ENCODE measurements at places on chromosomes 5 and 9.

- DNase-seq = no peak
These were observed 50.4 kb upstream of the ALDH1B1 start for GRCh38 chr9:38342096-38342495.

- no peak for DNase-seq
These were observed 30.0 kb downstream of the TGFBR1 start for GRCh38 chr9:99134893-99135341.

GRCh38 chr9:130292106-130292505 is 26.5 kb downstream of the HMCN2 start:
- DNase-seq = no peak

DNA sequence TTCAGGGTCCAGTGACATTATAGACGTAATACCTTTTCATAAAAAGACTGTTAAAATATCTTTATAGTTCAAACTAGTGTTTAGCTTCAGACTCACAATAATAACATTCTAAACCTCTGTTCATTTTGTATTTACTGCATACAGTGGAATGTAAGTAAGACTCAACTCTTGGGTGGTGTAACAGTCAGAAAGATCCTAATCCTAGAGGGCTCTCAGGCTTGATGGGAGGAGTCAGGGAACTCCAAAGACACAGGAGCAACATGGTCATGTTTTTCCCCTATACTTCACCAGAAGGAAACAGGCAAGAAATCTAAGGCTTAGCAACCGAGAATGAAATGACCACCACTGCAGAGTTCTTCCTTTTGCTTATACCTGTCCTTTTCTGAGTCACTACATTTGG is 82.6 kb downstream of the MRPS27 start:
- DNase-seq = no peak

DNA sequence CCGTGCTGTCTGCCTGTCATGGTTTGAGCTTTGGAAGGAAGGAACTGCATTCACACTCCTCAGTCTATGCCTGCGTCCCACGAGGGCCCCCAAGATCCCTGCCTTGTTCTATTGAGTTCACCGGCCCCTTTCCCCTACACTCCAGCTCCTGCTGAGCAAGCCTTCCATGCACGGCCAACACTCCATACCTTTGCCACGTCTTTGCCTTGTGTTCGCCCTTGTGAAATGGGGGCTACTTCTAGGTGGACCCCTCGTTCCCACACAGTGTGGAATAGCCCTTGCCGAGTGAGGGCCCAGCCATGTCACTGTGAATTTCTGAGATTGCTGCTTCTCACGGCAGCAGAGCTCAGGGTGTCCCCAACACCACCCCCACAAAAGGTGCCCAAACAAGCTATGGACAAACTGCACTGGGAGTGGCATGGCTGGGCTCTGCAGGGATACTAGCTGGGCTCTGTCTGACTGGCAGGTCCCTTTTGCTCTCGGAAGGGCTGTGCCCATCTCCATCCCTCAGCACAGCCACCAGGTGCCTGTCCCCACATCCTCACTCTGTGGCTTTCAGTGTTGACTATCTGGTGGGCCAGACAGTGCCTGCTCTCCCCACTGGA is 67.9 kb upstream of the ADAMTS2 start:
- no peak for DNase-seq

GRCh38 chr5:9112520-9113291 is 433.2 kb downstream of the SEMA5A start:
- DNase-seq = no peak

DNA sequence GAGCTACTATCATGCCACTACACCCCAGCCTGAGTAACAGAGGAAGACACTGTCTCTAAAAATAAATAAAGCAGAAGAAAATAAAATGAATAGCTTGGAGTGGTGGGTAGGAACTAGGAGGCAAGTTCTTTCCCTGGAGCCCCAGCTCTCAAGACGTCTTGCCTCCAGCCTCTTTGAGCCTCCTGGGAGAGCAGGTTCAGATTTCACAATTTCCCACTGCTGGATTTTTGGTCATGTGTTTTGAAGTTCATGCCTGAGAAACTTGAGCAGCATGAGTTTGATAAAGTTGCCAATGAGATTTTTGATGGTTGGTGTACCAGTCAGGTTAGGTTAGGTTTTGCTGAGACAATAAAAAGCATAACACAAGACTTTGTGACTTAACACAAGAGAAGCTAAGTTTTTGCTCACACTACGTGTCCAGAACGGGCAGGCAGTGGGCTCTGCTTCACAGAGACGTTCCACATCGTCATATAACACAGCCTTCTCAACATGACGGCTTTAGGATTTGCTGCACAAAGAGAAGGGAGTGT is 4.1 kb upstream of the CCDC69 start:
- DNase-seq = no peak

DNA sequence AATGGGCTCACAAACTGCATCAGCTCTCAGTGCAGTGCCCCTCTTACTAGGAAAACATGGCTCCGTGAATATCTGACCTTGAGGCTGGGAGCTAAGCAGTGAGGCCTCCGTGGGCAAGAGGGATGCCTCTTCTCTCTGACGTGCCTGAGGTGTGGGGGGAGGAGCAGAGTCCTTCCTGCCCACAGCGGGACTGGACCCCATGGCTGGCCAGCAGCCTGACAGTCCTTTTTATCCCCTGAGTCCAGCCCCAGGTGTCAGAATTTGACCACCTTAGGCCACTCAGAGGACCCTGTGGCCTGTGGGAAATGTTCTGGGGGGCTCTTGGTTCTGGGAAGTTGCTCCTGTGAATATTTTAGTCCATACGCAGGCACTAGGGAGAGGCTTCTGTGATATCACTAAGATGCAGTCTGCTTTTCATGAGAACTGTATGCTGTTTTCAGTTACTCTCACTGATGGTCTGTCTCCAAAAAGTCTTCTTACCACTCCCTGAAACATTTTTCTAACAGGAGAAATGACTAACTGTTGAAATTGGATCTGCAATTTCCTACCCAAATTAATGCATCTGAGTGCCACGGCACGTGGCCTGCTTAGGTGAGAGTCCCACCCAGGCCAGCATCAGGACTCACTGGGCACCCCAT is 23.4 kb downstream of the ANGPTL2 start:
- DNase-seq = no peak

DNA sequence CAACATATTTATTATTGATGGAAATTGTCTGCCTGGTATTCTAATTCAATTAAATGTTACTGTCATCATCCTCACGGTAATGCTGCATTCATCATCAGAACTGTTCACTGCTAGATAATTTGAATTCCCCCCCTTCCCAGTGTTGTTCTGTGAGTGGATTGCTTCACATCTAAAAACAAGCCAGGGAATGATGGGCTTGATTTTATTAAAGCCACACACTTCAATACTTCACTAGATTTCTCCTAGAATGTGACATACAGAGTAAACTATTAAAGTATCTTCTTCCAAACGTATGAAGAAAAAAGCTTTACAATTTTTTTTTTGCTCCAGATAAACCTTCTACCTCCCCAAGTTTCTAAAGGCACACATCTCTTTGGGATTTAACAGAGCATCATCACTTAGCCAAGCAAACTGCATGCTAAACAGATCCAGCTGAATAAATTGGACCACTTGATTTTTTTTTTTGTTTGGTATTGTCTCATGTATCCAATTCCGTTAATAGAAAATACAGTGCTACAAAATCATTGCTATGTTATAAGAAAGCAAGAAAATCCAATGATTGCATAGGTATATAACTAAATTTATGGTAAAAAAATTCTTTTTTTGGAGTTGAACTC is 692.4 kb downstream of the MTRR start:
- DNase-seq = no peak

- DNase-seq = no peak
These were observed 20.9 kb upstream of the SYNPO start for GRCh38 chr5:150619359-150620230.

GRCh38 chr5:131005963-131006684 is 158.9 kb downstream of the HINT1 start:
- DNase-seq = no peak

DNA sequence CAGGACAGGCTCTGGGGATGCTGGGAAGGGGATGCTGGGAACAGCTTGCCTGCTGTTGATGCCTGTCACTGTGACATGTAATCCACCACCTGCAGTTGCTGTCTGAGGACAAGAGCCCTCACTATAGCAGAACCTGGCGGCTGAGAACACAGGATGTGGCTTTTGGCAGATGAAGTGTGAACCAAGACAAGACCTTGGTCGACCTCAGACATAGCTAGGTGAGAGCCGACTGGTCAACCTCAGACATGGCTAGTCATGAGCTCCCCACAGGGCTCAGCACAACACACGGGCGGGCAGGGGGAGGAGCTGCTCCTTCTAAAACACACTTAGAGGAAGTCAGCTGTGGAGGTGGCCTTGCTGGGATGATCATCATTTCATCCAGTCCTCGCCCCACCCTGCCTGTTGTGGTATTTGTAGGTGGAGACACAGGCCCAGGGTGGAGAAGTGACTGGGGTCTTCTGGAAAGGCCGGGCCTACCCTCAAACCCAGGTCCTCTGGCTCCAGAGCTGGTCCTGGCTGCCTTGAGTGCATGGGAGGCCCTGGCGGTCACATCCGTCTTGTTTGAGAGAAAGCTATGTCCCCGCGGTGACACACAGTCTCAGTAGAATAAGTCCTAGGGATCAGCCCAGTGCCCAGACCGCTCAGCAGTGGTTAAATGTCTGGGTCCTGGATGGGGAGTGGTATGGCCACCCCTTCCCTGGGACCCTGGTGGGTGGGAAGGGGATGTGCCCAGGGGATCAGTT is 6.1 kb downstream of the SUSD3 start:
- DNase-seq = peak; percentile 74

- no peak for DNase-seq
These were observed 24.5 kb downstream of the RETREG1 start for GRCh38 chr5:16592255-16592654.

- DNase-seq = peak; percentile 60
These were observed 5.9 kb downstream of the ABCA2 start for GRCh38 chr9:137021979-137022661.

DNA sequence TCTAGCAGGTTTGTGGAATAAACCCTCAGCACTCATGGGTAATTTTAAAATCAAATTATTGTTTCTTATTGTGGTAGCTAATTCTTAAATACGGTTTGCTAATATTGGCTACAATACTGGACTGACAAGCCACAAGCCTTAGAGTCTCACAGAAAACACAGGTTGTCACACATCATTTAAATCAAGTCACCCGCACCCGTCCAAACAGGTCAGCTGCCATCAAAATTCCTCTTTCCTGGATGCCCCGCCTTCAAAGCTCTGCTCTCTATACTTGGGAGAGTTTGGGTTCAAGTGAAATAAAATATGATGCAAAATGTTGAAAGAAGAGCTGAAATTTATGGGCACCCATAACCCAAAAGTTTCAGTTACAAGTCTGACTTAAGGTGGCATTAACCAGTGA is 12.3 kb upstream of the SUSD1 start:
- DNase-seq = no peak

DNA sequence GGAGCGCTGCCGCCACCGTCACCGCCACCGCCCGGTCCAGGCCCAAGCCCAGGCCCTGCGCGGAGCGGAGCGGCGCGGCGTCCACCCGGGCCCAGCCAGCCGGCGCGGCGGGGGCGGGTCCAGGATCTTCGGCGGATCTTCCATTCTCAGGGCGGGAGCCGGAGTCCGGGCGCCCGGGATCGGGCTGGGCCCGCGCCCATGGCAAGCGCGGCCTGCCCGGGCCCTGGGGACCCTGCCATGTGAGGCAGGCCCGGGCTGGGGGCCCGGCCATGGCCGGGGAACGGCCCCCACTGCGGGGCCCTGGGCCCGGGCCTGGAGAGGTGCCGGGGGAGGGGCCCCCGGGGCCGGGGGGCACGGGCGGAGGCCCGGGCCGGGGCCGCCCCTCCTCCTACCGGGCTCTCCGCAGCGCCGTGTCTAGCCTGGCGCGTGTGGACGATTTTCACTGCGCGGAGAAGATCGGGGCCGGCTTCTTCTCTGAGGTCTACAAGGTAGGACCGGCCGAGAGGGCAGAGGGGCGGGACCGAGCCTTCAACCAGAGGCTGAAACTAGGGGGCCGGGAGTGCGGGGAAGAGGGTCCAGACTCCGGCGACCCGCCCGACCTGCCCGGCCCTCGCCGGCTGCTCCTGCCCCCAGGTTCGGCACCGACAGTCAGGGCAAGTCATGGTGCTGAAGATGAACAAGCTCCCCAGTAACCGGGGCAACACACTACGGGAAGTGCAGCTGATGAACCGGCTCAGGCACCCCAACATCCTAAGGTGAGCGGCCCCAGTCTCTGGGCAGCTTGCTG is 482 bp downstream of the TESK1 start:
- DNase-seq = no peak

GRCh38 chr5:85357309-85357708 is 972.6 kb upstream of the EDIL3 start:
- no peak for DNase-seq

GRCh38 chr5:123170816-123171215 is 81.8 kb downstream of the PRDM6 start:
- no peak for DNase-seq

DNA sequence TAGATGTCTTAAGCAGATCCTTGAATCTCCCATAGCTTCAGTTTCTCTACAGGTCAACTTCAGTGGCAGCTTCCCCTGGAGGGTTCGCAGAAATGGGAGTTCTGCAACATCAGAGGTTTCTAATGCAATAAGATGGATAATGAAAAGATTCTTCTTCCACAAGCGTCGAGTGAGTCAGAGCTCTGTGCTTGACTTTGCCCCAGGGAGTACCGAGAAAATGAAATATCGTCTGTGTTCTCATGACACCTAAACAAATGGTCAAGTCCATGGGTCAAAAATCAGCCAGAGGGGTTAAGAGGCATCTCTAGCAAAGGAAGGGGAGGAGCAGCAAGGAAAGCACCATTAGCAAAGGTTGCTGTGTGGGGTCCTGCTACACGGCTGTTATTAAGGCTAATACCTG is 3.2 kb upstream of the ADRA1B start:
- DNase-seq = no peak

DNA sequence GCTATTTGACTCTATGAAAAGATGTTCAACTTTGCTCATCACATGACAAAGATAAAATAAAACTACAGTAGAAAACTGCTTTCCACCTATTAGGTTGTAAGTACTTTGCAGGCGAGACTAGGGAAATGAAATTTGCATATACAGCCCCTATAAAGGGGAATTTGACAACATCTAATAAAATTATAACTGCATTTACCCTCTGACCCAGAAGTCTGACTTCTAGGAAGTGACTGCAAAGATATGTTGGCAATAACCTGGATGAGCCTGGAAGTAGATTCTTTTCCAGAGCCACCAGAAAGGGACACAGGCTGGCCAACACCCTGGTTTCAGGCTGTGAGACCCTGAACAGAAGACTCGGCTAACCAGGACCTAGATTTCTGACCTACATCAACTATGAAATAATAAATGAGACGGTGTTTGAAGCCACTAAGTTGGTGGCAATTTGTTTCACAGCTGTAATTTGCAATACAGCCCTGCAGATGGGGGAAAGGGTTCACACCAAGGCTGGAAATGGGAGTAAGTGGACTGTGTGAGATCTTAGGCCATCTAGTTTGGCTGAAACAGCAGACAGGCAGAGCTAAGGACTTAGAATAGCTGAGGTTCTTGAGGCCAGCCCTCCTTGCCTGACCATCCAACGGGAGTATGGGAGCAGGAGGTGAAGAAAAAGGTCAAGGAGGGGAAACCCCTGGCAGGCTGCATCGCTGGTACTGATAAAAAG is 106.6 kb downstream of the SIL1 start:
- DNase-seq = no peak

DNA sequence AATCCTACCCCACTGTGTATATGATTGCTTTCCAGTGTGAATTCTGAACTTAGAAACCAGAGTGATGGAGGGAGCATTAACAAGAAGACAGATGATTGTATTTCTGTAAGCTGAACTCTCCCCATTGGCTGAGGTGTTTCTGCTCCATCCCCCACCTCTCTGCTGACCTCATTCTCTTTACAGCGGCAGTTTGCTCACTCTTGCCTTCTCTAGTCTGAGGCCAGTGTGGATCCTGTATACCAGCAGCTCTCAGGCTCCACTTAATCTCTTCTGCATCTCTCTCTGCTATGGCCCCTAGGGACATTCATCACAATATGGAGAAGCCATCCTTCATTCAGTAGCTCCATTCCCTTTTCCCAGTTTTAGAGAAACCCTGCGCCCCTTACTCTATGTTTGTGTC is 358.8 kb downstream of the MAN2A1 start:
- DNase-seq = no peak
